Stimulated activated CD4-positive, alpha-beta T cell treated with anti-CD3 and anti-CD28 coated beads, Interleukin-4, amount 100 ng/mL, for 1 hour (primary cell): ENCODE measurements at places on chromosomes 3 and 15.

- DNase-seq = no peak
Measured at GRCh38 chr15:78234515-78235040, at the start of gene ACSBG1. TSS of gene ACSBG1 (minus strand) at chr15:78234565. CDS start at chr15:78234501, 64 bp downstream.

DNA sequence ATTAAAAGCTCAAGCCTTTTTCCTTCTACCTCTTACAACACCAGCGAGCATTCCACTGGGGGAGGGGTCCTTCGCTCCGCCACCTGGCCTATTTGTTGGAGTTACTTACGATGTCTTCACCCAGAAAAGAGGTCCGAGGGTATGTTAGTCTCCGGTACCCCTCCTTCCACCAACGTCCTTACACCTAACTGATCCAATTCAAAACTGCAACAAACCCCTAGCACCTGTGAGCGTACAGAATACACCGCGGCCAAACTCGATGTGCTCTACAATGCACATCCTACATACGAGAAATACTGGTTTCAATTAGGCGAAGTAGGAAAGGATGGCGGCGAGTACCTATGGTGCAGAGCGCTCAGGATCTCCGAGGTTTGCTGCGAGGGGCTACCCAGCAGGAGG lies 944 bp downstream of the SLITRK3 start:
- DNase-seq = no peak

GRCh38 chr3:171351676-171352075 lies 108.5 kb downstream of the TNIK start:
- no peak for DNase-seq

GRCh38 chr3:167246252-167246651 lies 133.8 kb downstream of the ZBBX start:
- DNase-seq = no peak

DNA sequence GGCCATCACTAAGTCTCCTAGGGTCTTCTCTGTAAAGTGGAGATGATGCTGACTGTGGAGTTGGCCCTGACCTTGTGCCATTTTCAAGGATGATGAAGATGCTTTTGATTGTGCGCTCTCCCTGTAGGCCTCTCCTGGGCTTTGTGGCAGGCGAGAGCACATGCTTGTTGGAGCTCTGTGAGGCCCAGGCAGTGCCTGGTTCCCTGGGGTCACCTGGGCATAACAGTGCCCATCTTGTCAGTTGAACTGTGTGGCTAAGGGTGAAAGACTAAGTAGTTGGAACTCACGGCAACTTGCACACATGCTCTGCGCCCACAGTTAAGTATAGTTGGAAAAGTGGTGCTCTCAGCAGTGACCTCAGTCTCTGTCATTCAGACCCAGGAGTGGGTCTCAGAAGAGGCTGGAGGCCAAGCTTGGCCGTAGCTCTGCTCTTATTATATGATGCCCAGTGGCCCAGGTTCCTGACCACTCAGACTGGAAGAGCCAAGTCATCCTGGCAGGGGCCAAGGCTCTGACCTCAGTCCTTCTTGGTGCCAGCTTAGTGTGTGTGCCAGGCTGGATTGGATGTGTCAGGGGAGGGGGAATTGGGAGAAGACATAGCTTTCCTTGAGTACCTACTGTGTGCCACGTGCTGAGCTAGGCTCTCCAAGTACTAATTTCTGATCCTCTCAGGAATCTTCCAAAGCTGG lies 154.6 kb downstream of the EEFSEC start:
- no peak for DNase-seq

- no peak for DNase-seq
Measured at GRCh38 chr3:31213869-31214486, 318.7 kb upstream of the STT3B start.

DNA sequence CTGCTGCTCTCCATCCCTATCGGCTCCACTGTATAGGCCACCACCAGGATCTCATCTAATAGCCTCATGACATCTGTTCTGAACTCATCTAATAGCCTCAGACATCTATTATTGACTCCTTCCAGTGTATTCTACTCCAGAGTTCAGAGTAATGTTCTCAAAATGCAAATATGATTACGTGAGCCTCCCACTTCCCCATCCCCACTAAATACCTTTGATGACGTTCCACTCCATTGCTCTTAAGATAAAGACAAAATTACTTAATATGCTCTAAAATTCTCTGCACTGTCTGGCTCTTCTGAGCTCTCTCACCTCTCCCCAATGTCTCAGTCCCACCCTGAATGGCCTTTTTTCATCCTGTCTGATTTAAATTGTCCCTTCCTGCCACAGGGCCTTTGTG lies 94.7 kb downstream of the SAMMSON start:
- no peak for DNase-seq

GRCh38 chr3:126907557-126907956 lies 75.4 kb upstream of the PLXNA1 start:
- DNase-seq = no peak

- peak; percentile 63 for DNase-seq
Measured at GRCh38 chr3:102673271-102674115, 238.7 kb downstream of the ZPLD1 start.

GRCh38 chr3:44892689-44893088 lies 18.3 kb downstream of the TGM4 start:
- DNase-seq = no peak

- DNase-seq = no peak
Measured at GRCh38 chr15:63231706-63232105, 42.3 kb downstream of the RAB8B start.

- no peak for DNase-seq
Measured at GRCh38 chr3:62597491-62597890, 224.1 kb upstream of the FEZF2 start.
